Fibroblast of pulmonary artery (primary cell): ENCODE measurements at places on chromosomes 11 and 22.

DNA sequence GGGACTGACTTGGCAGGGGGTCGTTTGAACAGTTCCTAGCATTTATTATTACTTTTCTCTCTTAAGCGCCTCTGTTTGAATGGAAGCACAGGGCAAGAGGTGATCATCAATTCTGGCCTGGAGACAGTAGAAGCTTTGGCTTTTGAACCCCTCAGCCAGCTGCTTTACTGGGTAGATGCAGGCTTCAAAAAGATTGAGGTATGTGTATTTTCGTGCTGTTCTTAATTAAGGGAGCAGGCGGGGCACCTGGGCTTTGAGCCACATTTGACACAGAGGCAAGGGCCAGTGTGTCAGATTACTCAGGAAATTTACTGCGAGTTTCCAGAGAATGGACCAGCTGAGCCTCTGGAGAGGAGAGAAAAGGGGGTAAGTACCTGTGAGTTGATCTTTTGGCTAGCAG, 102.4 kb upstream of the SORL1-AS1 start:
- no peak for DNase-seq

DNA sequence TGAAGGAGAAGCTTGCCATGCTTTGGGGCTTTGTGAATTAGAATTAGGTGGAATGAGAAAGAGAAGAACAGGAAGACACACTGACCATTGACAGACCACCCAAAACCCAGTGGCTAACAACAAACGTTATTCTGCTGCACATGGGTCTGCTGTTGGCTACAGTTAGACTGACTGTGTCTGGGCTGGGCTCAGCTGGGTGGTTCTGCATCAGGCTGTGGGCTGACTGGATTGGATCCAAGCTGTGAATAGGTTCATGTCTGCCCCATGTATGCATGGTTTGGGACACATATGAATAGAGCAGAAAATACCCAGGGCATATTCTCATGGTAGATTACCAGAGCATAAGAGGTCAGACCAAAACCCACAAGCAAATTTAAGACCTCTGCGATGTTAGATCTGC, 11.7 kb upstream of the LDLRAD3 start:
- DNase-seq: no peak

DNA sequence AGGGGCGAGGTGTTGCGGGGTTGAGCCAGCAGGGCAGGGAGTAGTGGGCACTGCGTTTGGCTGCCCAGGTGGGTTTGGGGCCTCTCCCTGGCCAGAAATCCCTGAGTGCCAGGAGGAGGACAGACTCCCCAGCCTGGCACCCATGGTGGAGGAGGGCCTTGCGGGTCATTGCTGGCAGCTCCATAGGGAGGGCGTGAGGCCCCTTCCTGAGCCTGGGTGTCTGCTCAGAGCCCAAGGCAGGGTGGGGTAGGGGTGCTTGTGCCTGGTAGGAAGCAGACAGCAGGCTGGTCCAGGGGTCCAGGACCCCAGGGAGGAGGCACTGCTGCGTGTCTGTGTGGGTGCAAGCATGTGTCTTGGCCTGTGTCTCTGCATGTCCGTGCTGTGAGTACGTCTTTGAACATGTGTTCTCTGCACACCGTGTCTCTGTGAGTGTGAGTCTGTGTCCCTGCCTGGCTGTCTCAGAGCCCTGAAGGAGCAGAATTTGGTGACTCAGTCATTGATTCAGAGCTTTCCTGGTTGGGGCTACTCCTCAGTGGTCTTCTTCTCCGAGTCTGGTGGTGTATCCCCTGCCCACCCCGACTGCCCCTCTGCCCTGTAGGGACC, 3.9 kb downstream of the TSPAN4 start:
- no peak for DNase-seq

GRCh38 chr11:42802201-42802899, 509.4 kb upstream of the API5 start:
- DNase-seq: no peak

DNA sequence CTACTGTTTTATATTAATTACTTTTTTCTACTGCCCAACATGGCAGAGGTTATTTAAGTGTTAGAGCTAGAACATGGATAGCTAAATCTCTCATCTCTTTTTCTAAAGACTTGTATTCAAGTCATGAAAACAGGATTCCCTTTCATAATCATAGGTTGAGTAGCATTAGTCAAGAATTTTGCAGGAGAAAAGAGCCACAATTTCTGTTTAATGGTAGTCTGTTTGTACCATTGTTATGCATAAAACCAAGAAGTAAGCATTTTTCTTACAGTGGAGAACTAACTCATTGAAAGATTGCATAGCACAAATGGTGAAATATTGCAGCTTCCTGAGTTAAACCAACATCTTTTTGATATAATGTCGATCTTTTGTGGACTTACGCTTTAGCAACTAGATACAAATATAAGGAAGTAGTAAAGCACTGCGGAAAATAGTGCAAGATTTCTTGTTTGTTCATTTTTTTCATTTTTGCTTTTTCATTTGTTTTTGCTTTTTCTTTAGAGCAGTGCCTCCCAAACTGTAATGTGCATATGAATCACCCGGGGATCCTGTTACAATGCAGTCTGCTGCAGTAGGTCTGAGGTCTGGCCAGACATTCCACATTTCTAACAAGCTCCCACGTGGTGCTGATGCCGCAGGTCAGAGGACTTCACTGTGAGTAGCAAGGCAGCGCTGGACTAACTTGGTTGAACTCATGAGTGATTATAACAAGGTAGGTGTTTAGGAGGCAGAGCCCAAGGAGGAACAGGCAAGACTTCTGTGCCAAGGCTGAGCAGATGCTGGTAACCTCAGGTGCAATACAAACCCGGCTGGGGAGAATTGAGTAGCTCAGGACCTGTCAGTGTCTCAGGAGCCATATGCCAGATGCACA, 4.6 kb downstream of the ETS1 start:
- DNase-seq: peak; percentile 93

DNA sequence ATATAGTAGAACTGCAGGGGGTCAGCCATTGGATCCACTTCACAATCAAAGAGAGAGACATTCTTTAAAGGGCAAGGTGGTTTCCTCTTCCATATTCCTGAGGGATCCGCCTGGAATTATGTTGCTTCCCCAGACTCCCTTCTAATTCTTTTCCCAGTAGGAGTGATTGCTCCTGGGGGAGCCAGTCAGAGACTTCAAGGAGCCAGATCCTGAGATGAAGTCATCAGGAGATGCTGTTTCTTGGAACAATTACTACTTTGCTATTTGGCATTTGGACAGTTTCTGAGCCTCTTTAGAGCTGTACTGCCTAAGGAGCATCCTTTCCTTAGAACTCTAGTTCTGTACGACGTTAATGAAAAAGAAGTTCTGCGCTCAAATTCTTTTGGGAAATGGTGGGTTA, 1.9 kb upstream of the OR9Q2 start:
- DNase-seq: no peak

DNA sequence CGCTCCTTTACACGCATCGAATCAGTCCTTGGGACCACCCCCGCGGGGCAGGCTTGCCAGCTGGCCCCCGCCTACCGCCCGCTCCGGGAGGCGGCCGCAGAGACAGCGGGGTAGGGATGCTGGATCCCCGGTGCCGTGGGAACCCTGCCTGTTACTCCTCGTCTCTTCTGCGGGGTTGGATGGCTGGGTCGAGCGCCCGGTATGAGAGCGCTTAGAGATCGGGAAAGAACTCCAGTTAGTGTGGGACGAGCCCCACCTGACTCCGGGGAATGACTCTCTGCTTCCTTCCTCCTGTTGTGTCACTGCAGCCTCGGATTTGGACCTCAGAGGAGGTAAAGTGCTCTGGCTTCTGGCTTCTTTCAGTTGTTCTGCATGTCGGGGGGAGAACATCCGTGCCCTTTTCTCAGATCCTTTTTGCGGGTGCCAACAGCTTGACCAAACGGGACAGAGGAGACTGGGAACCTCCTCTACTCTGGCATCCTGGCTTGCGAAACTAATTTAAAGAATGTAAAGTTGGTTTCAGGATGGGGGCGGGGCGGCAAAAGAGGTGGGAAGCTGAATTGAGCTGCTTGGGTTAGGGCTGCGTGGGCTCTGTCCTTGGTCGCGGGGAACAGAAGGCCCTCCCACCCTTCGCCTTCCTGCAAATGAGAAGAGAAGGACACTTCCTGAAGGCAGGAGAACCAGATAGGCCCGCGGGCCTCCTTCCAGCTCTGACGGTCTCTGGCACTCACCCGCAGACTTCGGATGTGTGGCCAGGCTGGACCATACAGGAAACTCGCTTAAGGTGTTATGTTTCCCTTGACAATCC, 938 bp downstream of the LAYN start:
- peak; percentile 84 for DNase-seq

DNA sequence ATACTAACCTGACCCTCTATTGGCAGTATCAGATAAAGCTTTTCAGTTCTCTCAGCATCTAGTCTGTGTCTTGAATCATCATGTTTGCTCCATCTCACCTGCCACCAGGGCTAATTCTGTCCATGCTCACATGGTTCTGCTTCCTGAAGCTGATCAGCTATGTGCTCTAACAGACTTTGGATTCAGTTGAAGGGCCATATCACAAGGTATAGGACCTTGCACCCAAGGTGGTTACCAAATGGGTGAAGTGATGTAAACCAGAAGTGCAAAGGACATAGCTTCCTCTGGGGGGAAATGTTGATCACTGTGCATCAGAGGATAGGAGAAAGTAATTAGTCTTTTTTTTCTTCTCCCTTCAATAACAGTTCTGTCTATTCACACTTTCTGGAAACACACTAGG, 417.0 kb upstream of the ANO5 start:
- no peak for DNase-seq

- DNase-seq: no peak
Measured at GRCh38 chr11:2105511-2105910, 33.7 kb downstream of the IGF2 start.

GRCh38 chr22:31846161-31847115, 92.6 kb downstream of the DEPDC5 start:
- DNase-seq: peak; percentile 44

GRCh38 chr11:14435717-14436512, 63.7 kb downstream of the COPB1 start:
- DNase-seq: no peak

DNA sequence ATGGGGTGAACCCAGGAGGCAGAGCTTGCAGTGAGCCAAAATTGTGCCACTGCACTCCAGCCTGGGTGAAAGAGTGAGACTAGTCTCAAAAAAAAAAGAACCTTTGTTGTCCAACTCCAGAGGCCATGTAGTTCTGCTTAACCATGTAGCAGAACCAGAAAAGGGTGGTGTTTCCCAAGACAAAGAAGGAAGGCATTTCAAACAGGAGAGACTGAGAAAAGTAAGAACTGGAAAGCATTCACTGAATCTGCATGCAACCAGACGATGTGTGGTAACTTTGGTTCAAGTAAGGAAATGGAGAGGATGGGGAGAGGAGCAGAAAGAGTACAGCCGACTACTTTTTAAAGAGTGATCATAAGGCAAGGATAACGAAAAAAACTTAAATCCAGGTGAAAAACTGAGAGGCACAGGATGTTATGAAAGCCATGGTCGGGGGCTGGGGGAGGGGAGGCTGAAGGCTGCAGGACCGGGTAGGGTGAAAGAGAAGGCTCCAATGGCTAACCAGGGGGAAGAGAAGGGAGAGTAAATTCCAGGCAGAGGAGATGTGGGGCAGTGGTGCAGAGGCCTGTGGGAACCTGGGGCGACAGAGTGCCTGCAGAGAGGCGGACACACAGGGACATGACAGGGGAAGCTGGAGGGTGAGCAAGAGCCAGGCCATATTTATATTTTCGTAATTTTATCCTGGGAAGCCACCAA, 48.8 kb downstream of the MAPK1 start:
- no peak for DNase-seq

DNA sequence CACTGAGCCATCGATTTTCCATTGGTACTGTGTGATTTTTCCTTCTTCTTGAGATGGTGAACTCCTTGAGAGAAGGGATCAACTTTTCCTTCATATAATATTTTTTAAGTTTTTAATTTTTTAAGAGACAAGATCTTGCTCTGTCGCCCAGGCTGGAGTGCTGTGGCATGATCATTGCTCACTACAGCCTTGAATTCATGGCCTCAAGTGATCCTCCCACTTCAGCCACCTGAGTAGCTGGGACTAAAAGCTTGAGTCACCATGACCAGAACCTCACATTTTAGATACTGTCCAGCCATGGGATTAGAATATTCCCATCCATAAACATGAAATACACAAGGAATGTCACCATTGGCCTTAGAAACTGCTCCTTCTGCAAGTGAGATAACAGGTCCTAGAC, 66.9 kb upstream of the CHRM4 start:
- no peak for DNase-seq

- no peak for DNase-seq
Measured at GRCh38 chr22:22478470-22478869, 30.1 kb downstream of the ZNF280B start.

GRCh38 chr11:11057472-11057854, 199.6 kb upstream of the ZBED5 start:
- peak; percentile 5 for DNase-seq

DNA sequence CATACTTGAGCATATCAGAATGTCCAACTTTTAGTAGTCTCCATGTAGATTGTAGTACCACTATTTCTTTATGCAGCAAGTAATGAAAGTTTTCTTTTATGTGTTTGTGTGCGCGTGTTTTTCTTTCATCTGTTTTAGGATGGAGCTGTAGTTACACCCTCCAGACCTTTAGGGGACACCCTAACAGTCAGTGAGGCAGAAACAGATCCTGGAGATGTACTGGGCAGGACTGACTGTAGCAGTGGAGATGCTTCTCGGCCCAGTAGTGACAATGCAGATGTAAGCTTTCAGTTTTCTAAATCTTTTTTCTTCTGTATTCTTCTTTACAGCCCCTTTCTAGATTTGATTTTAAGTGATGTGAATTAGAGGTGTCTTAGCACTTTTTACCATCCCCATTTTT, 79.9 kb upstream of the GRIK4 start:
- DNase-seq: peak; percentile 58

GRCh38 chr11:107307991-107308390, 149.6 kb downstream of the CWF19L2 start:
- DNase-seq: no peak

- DNase-seq: no peak
Measured at GRCh38 chr11:20213790-20214189, 53.5 kb upstream of the DBX1 start.

- DNase-seq: no peak
Measured at GRCh38 chr11:134498326-134499139, 86.5 kb upstream of the B3GAT1 start.

DNA sequence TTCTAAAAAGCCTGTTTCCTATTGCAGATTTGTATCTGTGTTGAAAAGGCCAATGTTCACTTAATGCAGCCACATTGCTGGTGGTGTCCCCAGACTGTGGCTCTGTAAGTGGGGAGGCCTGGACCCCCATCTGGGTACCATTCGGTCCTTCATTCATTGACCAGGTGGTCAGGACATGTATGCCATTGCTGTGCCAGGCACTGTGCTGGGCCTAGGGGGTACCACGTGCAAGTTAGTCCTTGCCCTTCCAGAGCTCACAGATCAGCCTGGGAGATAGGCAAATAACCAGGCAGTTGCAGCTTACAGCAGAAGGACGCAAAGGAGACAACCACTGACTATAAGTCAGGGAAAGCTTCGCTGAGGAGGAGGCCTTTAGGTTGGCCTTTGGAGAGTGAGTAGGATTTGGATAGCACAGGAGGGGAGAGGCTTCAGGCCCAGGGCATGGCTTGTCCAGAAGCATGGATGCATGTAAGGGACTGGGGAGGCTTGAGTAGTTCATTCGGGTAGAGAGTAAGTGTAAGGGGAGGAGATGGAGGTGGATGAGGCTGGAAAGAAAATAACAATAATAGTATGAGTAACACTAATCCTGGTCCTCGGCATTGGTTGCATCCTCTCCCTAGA, 5.0 kb downstream of the PRDM11 start:
- DNase-seq: no peak
